ENCODE measurements at places on chromosomes 5 and 9.

DNA sequence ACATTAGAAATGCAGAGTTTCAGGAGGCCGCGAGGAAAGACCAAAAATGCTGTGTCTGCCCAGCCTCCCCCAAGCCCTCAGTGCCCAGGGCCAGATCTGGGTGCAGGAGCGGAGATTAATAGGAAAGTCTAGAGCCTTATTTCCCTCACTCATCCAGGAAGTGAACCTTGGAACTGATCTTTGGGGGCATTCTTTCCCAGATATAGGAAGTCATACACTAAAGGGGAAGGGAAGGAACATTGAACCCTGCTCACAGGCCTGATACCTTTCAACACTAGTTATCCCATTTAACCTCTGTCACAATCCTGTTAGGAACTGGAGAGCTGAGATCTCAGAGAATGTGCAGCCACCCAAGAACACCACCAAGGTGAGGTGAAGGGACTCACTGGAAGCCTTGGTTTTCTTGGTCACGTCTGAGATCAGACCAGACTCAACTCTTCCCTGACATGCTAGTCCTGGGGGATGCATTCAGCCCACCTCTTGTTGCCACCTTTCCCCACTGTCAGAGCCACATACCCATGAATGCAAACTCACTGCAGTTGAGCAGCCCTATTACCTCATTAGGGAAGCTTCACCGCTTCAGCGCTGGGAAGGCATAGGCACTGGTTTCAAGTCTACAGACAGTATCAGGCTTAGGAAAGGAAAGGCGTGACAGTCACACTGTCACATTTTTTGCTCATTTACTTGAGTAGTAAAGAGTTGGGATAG lies 95.0 kb downstream of the KIAA1958 start:
- no peak for DNase-seq

GRCh38 chr9:127568971-127569885 lies 42.8 kb upstream of the STXBP1 start:
- DNase-seq: peak; percentile 80

DNA sequence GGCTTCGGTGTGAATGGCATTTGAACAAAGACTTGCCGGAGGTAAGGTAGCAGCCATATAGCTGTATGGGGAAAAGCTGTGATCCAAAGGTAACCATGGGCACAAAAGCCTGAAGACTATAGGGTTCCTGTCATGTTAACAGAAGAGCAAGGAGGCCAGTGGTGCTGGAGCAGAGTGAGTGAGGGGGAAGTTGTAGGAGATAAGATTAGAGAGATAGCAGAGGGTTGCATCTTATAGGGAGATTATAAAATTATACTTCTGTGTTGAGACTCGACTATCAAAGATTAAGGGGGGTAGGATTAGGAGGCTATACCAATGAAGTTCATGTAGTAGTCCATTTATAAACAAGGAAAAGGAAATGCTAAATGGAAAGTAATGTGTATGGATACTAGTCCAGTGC lies 3.3 kb downstream of the NCBP1 start:
- no peak for DNase-seq

DNA sequence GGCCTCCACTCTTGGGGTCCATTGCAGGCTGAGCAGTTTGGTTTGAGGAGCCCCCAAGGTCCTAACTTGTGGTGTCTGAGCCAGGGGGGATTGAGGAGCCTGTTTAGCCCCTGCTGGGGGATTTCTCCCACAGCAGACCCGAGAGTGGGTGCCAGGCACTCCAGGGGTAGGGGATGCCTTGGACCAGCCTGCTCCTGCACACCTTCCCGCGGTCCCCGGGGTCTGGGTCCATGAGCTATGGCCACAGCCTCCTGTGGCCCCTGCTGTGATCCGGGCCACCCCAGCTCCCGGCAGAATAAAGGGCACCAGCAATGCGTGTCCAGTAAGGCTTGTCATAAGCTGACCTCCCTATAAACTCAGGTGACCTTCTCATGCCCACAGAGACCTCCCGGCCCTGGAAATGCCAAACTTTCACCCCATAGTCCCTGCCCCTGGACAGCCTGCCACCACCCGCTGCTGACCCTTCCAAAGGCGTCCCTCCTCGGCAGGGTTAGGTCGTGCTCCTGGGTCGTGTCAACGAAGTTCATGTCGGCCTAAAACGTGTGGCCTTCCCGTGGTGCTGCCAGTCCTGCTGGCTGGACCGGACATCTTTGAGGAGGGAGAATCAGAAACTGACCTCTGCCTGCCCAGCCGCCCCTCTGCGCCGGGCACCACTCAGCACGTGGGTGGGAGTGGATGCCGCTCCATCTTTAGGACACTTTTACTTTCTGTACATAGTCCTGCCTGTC lies 137.6 kb downstream of the MRPL36 start:
- no peak for DNase-seq

- no peak for DNase-seq
Measured at GRCh38 chr9:14192556-14192955, 121.4 kb downstream of the NFIB start.

GRCh38 chr5:110342683-110343082 lies 383.8 kb downstream of the TMEM232 start:
- no peak for DNase-seq

- no peak for DNase-seq
Measured at GRCh38 chr9:6758498-6759184, 868 bp downstream of the KDM4C start.

DNA sequence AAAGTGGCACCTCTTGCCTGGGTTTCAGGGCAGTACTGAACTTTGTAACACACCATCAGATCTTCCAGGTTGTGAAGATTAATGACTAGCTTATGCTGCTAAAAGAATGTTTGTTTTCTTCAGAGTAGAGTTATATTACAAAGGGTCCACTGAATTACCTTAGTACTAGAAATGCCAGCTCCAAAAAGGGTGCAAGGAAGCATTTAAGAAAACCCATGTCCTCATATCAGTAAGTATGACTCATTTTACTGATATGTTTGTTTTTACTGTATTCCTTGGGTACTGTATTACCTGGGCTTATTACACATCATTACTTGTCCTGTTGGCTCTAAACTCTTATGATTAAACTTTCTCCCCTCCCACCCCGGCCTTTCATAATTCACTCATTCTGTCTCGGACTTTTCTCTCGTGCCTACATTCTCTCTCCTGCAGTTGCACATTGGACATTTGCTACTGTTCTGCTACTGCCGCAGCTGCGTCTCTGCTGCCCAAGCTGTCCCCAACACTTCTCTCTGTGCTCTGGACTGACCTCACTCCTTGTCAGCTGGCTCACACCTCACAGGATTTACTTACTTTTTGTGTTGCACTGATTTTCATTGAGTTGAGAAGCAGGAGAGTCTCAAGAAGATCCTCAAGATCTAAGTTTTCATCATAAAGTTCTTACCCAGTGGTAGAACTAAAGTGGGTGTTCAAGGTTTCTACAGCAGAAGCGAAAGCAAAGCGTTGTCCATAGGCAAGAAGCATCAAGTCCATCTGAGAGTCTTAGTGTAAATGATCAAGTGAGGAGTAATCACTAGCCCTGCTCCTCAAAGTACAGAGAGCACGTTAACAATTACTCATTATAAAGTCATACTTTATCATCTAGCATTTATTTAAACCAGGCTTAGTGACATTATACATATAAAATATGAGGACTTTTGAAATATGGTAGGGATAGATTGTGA lies 53.2 kb upstream of the C9orf72 start:
- DNase-seq: no peak

Measured in SHP77 (cell line).